ENCODE measurements at places on chromosomes 4 and X. TPM values are rescaled to one million over a fixed set of nuclear protein-coding genes. Genes with fewer than 3 reads are reported as not detected.

PPARGC1A gene
- total RNA-seq = 32.1 TPM

CFI gene
- total RNA-seq = 0.45 TPM

SATL1 gene
- total RNA-seq = not detected

KIAA1210 gene
- not detected for total RNA-seq

MAGEB1 gene
- not detected for total RNA-seq

PASD1 gene
- total RNA-seq = not detected

ITIH6 gene
- total RNA-seq = not detected

REPS2 gene
- total RNA-seq = 9.8 TPM

RNF175 gene
- not detected for total RNA-seq

NEIL3 gene
- 9.3 TPM for total RNA-seq

AFAP1 gene
- total RNA-seq = 18.0 TPM

C4orf51 gene
- not detected for total RNA-seq

GRCh38 chrX:107579956-107580355 is 48.4 kb upstream of the PRPS1 start:
- DNase-seq = no peak

GRCh38 chrX:148540114-148540513 is 39.7 kb downstream of the AFF2 start:
- DNase-seq = no peak

DNA sequence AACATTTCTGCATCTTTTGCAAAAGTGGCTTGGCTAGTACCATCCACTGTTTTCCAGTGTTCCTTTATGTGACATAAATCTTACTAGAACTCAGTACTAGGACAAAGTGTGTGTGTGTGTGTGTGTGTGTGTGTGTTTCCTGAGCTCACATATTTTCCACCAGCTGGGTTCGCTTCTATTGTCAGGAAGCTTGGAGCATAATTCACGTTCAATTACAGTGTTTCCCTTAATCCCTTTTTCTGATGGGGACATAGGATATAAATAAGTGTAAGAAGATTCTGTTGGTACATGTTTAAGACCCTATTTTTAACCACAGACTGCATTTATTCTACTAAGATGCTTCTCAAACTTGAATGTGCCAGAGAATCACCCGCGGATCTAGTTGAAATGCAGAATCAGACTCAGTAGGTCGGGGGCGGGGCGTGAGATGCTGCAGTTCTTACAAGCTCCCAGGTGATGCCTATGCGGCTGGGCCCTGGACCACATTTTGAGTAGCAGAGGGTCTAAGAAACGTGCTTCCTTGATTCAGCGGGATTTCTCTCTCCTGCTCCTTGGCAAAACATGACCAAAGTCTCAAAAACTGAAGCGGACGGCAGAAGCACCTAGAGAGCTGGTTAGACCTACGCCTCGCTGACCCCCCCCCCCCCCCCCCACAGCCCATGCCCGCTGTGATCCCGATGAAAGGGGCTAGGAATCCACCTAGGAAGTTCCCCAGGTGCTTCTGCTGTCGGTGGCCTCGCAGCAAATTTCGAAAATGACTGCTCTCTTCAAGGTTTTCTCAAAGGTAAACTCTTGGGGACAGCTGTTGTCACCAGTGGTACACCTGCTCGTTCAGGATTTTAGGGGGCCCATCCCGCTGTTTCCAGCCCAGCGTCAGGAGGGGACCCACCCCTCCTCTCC is 797 bp downstream of the CD99L2 start:
- peak; percentile 54 for DNase-seq

- DNase-seq = no peak
These were observed 70.6 kb downstream of the PKD2 start for GRCh38 chr4:88077911-88078524.

- DNase-seq = peak; percentile 83
These were observed 31.6 kb downstream of the MTHFD2L start for GRCh38 chr4:74189331-74190043.

- peak; percentile 72 for DNase-seq
These were observed at the start of gene IL1RAPL1 for GRCh38 chrX:28586981-28587551. TSS of gene IL1RAPL1 (plus strand) at chrX:28587446.

DNA sequence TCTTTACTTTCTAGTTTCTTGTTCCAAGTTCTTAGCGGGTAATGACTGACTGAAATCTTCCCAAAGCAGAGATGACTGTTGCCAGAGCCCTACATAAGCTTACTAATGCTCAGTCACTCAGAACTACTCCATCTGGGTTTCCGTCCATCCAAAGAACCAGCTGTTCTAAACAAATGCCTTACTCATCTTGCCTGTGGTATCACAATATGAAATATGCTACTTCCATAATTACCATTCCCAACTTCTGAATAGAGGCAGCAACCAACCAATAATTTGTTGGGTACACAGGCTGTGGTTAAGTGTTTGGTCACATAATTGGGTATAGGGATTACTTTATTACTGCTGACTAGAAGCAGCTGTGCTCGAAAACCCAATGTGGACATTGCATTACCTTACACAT is 930.2 kb upstream of the DIAPH2 start:
- no peak for DNase-seq

GRCh38 chr4:162921178-162921785 is 245.4 kb downstream of the NAF1 start:
- peak; percentile 35 for DNase-seq

GRCh38 chr4:1012034-1012739 is 761 bp downstream of the FGFRL1 start:
- peak; percentile 88 for DNase-seq

DNA sequence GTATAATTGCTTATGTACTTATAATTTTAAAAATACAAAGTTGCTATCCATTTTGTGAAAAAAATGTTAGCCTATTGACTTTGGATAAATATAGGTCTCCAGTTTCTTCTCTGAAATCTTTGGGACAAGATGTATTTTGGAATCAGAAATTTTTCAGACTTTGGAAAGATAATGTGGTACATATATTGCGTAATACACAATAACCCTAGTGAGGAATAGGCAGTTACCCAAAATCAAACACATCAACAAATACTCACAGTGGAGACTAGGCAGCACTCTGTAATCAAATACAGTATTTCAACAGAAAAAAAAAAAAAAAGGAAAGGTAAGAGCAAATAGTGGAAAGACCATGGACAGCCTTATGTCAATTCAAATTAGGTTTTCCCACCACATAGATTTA is 796.8 kb downstream of the ADGRL3 start:
- no peak for DNase-seq

DNA sequence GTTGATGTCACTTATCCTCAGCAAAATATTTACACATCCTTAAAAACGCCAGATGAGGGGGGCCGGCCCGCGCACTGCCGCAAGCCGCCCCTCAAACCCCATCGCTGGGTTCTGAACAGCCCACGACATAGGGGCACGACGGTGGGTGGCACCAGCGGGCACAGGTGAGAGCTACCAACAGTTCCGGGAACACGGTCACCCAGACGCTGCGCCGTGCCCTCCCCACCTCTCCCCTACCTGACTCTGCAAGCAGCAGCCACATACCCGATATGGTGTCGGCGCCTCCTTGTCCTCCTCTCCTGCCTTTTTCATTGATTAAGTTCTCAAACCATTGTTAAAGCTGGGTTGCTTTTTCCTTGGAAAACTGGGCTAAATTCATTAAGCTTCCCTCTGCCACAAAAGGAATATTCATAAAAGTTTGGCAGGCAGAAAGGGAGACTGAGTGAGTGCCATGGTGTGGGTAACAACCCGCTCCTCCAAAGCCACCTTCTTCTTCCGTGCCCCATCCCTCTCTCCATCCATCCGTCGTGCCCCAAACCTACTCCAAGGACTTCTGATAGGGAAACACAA is 1.4 kb downstream of the RAI2 start:
- DNase-seq = peak; percentile 67

- DNase-seq = peak; percentile 27
These were observed 601 bp downstream of the INPP4B start for GRCh38 chr4:142845293-142846107.

DNA sequence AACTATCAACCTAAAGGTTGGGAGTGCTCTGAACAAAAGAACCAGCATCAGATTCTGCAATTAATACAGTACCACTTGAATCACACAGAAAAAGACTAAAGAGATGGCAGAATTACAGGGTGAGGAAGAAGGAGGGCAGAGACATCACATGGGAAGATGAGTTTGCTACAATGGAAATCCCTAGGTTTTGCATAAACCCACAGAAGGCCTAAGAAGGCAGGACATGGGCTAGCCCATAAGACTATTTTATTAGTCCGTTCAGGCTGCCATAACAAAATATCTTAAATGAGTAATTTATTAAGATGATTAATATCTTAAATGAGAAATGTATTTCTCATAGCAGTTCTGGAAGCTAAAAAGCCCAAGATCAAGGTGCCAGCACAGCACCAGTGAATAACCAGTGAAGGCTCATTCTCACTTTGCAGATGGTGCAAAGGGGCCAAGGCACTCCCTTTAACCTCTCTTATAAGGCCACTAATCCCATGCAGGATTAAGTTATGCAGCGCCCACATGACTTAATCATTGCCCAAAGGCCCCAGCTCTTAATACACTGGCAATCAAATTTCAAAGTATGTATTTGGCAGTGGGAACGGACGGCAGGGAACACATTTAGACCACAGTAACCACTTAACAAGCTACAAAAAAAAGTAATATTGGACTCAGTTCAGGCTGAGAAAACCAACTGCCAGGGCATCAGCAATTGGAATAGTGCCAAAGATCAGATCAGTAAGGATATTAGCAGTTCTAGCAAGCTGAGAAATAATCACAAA is 47.6 kb upstream of the NEUROG2 start:
- no peak for DNase-seq

DNA sequence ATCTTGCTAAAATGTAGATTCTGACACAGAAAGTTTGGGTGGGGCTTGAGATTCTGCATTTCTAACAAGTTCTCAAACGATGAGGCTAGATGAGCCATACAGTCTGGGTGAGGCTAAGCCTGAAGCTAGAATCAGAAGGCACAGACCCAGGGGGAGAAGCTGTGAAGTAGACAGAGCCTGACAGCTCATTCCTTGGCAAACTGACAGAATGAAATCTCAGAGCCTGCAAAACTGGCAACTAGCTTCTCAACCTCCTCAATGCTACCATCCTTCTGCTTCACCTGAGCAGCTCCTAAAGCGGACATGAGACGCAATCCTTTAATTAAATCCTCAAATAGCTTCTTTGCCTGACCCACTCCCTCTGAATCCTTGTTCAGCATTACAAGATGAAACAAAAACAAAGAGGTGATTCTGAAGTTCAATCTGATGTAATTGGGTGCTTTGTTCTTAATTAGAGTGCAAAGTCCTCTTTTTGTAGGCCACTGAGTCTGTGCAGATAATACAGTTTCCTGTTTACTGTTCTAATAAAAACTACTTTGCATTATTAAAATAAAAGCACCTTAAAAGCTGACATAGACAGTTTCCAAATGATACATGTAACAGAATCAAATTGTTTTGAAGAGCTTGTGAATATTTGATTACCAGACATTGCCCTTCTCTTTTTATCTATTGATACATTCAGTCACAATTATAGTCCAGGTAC is 71.0 kb upstream of the BMP2K start:
- DNase-seq = no peak

DNA sequence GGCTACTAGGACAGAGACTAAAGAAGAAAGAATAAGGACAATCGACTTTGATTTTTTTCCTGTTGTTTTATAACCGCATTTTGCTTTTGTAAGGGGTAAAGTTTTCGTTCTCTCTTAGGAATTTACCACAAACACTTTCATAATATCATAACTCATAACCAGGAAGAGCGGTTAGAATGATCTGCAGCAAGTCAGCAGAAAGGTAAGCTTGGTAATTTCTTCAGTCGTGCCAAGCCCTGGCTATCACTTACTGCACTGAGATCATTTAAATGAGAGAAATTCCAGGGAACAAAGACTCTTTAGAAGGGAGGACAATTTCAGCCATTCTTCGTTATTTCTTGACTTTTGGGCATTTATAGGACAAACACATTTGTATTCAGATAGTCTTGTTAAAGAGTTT is 258.1 kb downstream of the UNC5C start:
- DNase-seq = no peak

GRCh38 chrX:7314425-7314824 is 166.5 kb upstream of the PUDP start:
- DNase-seq = no peak

DNA sequence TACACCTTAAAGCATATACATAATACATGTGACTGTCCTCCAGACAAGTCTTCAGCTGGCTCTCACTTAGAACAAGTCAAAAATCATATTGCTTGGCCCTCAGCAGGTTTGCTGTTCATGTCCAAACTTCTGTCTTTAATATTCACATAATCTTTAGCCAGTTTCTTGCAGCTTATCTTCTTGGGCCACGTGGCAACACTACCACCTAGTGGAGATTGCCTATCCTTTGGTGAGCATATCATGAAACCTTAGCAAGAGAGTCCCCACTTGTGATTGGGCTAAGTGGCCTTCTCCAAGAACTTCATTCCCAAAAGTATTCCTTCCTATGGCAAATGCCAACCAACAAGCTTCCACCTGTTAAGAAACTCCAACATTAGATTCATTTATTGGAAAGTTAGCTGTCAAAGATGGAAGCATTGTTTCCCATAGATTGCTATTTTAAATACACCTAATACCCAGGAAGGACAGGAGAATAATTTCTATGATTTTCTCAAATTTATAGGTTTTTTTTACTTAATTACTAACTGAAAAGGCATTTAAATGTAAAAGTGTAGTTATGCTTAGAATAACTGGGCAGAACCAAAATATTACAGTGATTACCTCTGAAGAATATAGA is 231.9 kb upstream of the INTU start:
- peak; percentile 78 for DNase-seq

GRCh38 chr4:43234626-43235415 is 342.3 kb downstream of the GRXCR1 start:
- no peak for DNase-seq

GRCh38 chr4:146486565-146486964 is 35.2 kb downstream of the SLC10A7 start:
- no peak for DNase-seq

GRCh38 chr4:84110040-84110439 is 389.1 kb downstream of the NKX6-1 start:
- peak; percentile 30 for DNase-seq

DNA sequence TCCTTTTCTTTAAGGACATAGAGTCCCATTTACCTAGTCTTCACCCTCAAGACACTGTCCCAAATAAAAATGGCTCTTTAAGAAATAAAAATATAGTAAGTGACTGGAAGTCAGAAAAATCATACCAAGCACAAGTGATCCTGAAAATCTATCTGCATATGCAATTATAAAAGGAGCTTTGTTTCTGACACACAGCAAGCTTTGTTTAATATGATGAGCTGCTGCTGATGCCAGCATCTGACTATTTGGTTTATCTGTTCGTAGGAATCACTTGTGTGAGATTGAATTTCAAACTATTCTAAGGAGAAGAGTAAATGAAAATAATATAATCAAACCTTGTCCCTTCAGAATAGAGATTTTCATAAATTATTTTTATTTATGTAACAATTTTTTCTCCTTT is 332.4 kb downstream of the PCDH7 start:
- DNase-seq = no peak

- no peak for DNase-seq
These were observed 12.8 kb downstream of the TBC1D9 start for GRCh38 chr4:140743194-140743931.

DNA sequence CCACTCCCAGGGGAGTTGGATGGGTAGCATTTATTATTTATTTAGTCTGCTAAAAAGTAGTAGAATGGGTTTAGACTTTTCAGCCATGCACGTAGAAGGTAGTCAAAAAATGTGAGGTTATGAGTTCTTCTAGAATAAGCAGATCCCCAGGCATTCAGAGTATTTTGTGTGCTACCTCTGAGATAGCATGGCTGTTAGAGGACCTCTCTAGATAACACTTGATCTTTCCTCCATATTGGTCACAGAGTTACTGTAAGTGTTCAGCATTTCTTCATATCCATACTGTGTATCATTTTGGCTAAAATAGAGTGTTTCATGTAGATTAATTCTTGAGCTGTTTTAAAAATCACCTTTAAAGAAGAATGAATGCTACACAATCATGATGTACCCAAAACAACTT is 58.4 kb downstream of the KLHL5 start:
- no peak for DNase-seq

All from stomach (tissue), 19 donors.